LNCaP clone FGC (cell line): ENCODE measurements at places on chromosomes 12 and 14.

DNA sequence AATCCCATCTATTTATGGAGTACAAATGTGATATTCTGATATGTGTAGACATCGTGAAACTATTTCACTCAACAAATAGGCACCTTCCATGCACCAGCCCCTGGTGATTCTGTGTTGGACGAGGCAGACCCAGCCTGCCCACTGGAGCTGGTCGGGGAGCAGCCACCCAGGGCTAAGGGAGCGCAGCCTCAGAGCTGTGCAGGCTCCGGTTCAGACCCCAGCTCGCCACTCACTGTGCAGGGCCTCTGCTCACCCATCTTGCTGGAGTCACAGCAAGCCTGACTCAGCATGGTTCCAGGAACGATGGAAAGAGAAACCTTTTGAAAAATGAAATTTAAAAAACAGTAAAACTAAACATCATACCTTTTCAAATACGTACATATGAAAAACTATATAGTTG is 52.3 kb upstream of the BCL11B start:
- DNase-seq, result no peak

DNA sequence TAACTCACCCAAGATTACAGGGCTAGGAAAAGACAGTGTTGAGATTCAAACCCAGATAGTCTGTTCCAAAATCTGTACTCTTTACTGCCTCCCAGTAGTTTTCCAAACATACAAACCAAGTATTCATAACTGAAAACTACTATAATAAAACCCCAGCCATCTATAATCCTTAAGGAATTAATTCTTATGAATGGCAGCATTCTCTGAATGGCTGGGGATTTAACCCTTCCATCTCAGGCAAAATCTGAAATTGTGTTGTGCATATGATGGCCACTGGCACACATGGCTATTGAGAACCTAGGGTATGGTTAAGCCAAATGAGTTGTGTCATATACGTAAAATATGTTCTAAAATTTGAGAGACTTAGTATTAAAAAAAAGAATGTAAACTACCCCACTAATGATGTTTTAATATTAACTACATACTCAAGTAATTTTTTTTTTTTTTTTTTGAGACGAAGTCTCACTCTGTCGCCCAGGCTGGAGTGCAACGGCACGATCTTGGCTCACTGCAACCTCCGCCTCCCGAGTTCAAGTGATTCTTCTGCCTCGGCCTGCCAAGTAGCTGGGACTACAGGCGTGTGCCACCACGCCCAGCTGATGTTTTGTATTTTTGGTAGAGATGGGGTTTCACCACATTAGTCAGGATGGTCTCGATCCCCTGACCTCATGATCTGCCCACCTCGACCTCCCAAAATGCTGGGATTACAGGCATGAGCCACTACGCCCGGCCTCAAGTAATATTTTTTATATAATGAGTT is 16.7 kb downstream of the PPP1R13B start:
- no peak for DNase-seq

DNA sequence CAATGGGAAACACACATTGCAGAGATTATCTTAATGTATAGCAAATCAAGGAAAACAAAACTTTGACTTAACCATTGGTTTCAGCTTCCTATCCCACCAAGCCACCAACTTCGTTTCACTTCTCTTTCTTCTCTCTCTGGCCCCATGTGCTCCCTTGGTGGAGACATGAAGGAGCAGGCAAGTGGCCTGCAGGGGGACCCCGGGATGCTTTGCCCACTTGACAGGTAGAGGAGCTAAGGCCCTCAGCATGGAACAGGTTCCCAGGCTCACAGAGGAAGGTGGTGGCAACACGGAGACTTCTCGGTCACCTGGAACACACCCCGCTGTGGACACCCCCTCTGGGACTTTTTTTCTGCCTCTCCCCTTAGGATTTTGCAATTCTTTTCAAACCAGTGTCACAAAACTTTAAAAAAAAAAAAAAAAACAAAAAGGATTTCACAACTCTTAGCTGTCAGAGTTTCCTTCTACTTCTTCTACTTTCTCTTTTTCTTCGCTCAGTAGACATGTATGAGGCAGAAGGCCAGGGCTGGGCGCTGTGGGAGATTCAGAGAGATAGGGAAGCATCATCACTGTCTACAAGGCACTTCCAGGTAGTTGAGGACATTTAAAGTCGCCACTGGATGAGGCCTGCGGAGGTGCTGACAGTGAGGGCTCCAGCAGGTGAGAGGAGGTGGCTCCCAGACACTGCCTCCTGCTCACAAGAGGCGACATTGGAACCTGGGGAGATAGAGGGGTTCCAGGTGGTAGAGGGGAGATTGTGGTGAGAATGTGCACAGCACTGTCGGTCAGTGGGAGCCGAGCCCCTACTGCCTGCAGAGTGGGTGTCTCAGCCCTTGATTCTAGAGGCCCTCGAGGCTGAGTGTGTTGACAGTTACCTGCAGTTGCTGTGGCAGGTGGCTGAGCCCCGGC is 119.6 kb downstream of the GCH1 start:
- no peak for DNase-seq

GRCh38 chr12:31477687-31478086 is 113.2 kb downstream of the DENND5B start:
- no peak for DNase-seq

DNA sequence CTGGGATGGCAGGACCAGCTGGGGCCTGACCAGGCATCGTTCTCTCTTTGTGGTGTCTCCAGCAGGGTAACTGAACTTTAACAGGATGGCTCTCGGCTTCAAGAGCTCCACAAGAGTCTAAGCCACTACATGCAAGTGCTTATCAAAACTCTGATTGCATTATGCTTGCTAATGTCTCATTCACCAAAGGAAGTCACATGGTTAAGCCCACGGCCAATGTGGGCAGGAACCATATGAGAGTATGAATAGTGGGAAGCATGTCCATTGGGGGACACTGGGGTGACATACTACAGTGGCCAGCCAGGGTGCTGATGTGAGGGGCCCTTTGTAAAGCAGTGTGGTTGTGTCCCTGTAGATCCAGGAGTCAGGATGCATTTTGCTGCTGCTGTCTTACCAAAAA is 35.0 kb upstream of the KCNA5 start:
- no peak for DNase-seq

DNA sequence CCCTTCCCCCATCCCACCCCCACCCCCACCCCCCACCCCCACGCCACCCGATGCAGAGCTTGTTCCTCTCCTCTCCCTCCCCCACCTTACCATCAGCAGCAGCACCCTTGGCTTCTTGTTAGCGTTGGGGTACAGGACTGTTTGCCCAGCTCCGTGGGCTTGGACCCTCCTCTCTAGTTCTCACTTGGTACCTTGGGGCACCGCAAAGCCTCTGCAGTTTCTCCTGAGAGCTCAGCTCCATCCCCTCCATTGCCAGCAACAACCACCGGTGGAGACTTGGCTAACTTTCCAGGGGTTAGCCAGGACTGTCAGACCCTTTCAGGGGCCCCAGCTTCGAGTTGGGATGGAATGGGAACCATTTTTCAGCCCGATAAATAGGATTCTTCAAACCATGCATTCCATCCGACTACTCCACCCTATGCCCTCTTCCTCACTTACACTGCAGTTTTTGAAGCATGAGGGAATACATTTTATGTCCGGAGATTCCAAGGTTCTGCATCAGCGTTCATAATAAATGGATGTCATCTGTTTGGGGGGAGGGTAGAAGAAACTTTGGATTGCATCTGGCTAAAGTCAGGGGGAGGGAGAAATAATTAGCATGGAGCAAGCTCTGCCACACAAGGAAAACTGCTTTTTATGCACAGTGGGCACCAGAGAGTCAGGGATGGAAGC is 1.1 kb downstream of the SCN8A start:
- DNase-seq, result no peak
